ENCODE measurements at places on chromosomes 3 and 15. TPM values are rescaled to one million over a fixed set of nuclear protein-coding genes. Genes with fewer than 3 reads are reported as not detected.

AHSG gene
- total RNA-seq: not detected

LRRC15 gene
- total RNA-seq: not detected

MYNN gene
- total RNA-seq: 44.4 TPM

DPH3 gene
- total RNA-seq: 20.4 TPM

RHCG gene
- total RNA-seq: 4.1 TPM

SNRPN gene
- total RNA-seq: 216 TPM

ESYT3 gene
- 0.41 TPM for total RNA-seq

SLC35A5 gene
- 51.4 TPM for total RNA-seq

GPR149 gene
- total RNA-seq: 7.7 TPM

MLF1 gene
- total RNA-seq: 29.3 TPM

IL17RE gene
- under 0.01 TPM for total RNA-seq

PPP4R2 gene
- total RNA-seq: 137 TPM

ABI3BP gene
- total RNA-seq: 1.2 TPM

ROBO1 gene
- 296 TPM for total RNA-seq

DUOX1 gene
- not detected for total RNA-seq

GPR62 gene
- total RNA-seq: 0.41 TPM

CX3CR1 gene
- 7.3 TPM for total RNA-seq

UROC1 gene
- not detected for total RNA-seq

ALAS1 gene
- 51.4 TPM for total RNA-seq

CPN2 gene
- total RNA-seq: not detected

DNAJA4 gene
- total RNA-seq: 29.8 TPM

ADGRG7 gene
- not detected for total RNA-seq

PIF1 gene
- total RNA-seq: 0.82 TPM

SNTN gene
- total RNA-seq: not detected

CSK gene
- 26.5 TPM for total RNA-seq

DNAH12 gene
- total RNA-seq: 0.82 TPM

FBXO22 gene
- total RNA-seq: 14.3 TPM

NOP10 gene
- total RNA-seq: 81.9 TPM

PLA2G4E gene
- not detected for total RNA-seq

SI gene
- total RNA-seq: not detected

ZNF619 gene
- 4.5 TPM for total RNA-seq

SLC12A1 gene
- total RNA-seq: 1.6 TPM

DUOXA2 gene
- not detected for total RNA-seq

ZPLD1 gene
- not detected for total RNA-seq

CCDC39 gene
- total RNA-seq: 0.82 TPM

EOMES gene
- total RNA-seq: 6.9 TPM

ACP3 gene
- total RNA-seq: not detected

CHDH gene
- total RNA-seq: 1.2 TPM

ANKRD63 gene
- total RNA-seq: 2.0 TPM

KCNAB1 gene
- 31.4 TPM for total RNA-seq

RPUSD2 gene
- total RNA-seq: 15.9 TPM

SYNPR gene
- total RNA-seq: 119 TPM

P2RY14 gene
- total RNA-seq: 1.2 TPM

CASR gene
- not detected for total RNA-seq

GOLGA8H gene
- total RNA-seq: 0.41 TPM

DCP1A gene
- total RNA-seq: 9.4 TPM

MESP1 gene
- total RNA-seq: 2.0 TPM

DNAJC17 gene
- 15.5 TPM for total RNA-seq

SLC9C1 gene
- 0.41 TPM for total RNA-seq

FAM107A gene
- total RNA-seq: 15.5 TPM

RTP1 gene
- total RNA-seq: 0.41 TPM

ZNF80 gene
- not detected for total RNA-seq

GRAMD2A gene
- 1.2 TPM for total RNA-seq

NME9 gene
- 1.6 TPM for total RNA-seq

GREM1 gene
- total RNA-seq: 2.4 TPM

NEK11 gene
- total RNA-seq: 28.1 TPM

ITGA11 gene
- total RNA-seq: 2.0 TPM

RTP3 gene
- not detected for total RNA-seq

SCAANT1 gene
- total RNA-seq: not detected

Data from frontal cortex (tissue), 4 donors.